ENCODE measurements at places on chromosomes 1 and 21.
A peak's percentile ranks its signal among the peaks of the same experiment; 100 is the strongest.

- no peak for DNase-seq
Measured at GRCh38 chr1:1185101-1185765, 11.6 kb downstream of the TTLL10 start.

GRCh38 chr1:224262373-224263054, 67.5 kb downstream of the NVL start:
- no peak for DNase-seq

- DNase-seq: no peak
Measured at GRCh38 chr1:39640861-39641260, 1.4 kb upstream of the HEYL start.

GRCh38 chr1:230011333-230012092, 55.5 kb upstream of the GALNT2 start:
- DNase-seq: no peak

DNA sequence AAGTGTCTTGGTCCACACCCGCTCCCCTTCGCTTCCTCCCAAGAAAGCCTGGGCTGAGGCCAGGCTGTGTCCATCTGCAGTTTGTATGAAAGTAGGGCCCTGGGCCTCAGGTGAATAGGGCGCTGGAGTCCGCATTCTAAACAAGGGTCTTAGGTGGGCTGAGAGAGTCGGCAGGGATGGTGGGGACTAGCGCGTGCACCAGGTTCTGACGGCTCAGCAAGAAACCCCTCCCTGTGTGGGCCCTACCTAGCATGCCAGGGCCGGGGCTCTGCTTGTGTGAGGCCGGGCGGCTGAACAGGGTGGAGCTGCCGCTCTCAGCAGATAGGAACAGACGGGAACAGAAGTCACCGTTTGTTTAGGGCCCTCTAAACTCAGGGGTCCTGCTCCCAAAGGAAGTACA, 1.7 kb downstream of the ACTRT2 start:
- DNase-seq: no peak

DNA sequence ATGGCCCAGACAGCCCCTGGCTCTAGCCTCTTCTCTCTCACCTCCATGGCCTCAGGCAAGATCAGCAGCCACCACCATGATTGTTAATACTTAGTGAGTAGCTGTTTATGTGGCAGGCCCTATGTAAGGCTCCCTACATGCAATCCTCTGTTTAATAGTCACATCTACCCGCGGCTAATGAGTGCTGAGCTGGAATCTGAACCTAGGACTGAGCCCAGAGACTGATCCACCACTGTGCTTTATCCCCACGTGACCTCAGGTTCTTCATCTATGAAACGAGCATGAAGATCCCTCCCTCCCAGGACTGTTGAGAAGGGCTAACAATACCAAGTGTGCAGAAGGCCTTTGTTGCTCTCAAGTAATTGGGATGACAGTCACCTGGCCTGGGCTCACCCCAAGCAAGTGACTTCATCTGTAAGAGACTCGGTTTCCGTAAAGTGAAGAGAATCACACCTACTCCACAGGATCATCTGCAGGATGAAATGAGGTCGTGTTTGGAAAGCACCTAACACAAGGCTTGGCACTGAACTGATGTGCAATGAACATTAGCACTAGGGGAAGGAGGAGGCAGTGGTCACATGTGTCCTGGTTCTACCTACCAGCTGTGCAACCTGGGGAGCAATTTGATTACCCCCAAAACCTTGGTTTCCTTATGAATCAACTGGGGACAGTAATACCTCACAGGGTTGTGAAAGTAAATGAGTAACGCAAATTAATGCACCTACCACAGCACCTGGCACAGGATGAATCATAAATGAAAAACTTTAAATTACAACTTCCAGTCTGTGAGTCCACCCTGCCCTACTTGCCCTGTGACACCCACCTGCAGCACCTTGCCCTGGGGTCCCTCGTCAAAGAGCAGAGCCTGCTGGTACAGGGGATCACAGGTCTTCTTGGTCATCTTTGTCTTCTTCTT, 37.2 kb downstream of the RIMS3 start:
- DNase-seq: no peak

DNA sequence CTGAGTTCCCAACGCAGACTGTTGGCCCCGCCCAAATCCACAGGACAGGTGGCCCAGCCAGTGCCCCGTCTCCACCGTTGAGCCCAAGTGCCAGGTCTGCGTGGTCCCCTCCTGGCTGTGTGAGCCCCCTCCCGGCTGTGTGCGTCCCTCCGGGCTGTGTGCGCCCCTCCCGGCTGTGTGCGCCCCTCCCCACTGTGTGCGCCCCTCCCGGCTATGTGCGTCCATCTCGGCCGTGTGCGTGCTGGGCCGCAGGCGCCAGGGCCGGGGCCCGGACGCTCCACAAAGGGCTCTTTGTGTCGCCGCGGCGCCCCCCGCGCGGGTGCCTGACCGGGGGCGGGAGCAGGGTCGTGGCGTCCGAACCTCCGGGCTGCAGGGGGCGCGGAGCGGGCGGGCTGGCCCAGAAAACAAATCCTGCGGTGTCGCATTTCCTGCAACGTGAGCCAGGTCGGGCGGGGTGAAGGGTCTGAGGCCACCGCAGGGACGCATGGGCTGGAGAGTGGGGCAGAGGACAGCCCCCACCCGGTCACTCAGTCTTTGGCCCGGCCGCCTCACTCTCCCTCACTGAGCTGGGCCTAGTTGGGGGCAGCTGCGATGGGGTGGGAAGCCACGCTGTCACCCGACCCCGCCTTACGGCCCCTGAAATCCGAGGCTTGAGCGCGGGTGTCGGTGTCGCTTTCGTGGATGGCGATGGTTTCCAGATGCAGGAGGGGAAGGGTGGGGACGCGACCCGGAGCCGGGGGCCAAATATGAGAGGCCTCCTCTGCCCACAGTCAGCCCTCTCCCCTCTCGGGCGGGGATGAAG, 18.8 kb downstream of the TNFRSF25 start:
- no peak for DNase-seq

GRCh38 chr21:36156815-36157670, at the start of gene DOP1B:
Gene DOP1B (plus strand): TSS chr21:36156824. CDS start chr21:36164734, 7,910 bp downstream.
- no peak for DNase-seq

DNA sequence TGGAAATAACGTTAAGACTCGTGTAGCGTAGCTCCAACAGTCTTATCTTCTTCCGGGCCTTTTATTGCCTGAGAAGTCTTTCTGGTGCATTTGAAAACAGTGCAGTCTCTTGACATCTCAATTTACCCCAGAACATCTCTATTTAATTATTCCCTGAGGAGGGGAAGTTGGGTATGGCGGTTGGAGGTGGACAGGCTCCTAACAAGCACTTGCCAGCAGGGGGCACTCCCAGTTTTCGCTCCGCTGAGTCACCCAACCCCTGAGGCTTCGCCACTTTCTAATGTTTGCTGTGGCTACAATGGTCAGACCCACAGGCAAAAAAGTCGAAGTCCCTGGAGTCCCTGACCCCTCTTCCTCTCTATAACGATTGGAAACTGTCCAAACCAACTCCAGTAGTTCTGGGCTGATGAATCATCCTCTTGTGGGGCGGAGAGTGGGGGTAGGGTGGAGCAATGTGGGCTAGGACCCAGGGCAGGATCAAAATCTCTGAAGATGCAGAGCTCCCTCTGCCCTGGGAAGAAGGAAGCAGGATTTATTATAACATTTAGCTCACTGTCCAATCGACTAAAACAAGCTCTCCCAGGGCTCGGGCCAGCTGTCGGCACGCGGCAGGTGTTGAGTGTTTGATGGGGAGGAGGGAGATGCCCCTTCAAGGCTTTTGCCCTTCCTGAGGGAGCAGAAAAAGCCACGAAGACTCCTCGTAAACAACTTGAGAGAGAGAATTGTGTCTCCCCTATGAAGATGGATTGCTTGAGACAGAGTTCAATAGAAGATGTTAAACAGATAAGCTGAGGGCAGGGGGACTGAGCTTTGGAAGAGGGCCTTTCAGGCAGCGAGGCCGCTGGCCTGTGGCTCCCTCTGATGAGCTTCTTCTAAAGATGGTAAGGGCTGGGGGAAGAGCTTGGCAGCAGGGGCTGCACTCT, 85.7 kb downstream of the BRINP2 start:
- DNase-seq: peak; percentile 42

GRCh38 chr1:117209094-117209493, 1.6 kb downstream of the VTCN1 start:
- no peak for DNase-seq

- no peak for DNase-seq
Measured at GRCh38 chr1:79966438-79966837, 959.9 kb upstream of the ADGRL4 start.

GRCh38 chr1:173212952-173213491, 5.9 kb upstream of the TNFSF4 start:
- DNase-seq: no peak

DNA sequence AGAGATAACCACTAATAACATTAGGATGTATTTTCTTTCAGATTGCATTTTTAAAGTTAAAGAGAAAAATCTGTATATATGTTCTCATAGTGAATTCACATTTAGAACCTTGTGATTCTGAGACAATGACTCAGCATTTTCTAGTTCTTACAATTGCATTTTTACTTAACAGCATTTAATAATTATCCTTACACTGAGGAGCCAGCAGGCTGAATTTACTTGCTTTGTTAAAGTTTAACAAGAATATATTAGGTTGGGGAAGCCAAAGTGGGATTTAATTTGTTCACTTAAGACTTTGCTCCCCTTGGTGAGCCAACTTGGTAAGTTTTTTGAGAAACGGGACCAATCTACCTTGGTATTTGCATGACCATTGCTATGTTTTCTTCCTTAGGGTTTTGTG, 4.5 kb downstream of the PATJ start:
- no peak for DNase-seq

DNA sequence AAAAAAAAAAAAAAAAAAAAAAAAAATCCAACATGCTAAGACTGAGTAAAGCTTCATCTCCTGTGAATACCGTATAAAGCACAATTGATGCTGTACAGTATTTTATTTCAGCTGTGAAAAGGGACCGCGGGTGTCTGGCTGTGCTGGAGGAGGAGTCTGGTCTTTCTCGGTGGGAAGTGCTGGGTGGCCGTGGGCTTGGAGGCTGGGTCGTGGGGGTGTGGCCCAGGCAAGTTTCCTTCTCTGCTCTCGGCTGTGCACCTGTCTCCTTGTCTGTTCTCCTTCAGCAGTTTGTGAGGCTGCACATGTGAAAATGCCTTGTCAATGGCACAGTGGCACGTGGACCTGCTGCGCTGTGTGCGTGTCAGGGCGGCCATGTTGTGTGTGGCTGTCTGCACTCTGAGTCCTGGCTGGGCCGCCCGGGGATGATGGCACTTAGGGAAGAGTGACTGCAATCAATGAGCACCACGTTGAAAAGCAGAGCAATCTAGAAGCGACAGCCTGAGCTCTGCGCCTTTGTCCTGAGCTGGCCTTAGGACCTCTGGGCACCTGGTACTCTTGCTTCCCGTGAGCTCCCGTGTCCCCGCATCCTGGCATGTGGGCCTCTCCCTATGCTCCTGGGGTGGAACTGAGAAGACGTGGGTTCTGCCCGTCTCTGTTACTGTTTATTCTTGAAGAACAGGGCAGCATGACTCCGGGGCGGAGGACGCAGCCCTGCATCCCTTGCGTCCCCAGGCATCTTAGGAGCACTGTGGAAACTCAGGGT, 14.5 kb downstream of the AGPAT3 start:
- no peak for DNase-seq

Data from AG04450 (cell line).